ENCODE measurements at places on chromosomes 2 and 18.

DNA sequence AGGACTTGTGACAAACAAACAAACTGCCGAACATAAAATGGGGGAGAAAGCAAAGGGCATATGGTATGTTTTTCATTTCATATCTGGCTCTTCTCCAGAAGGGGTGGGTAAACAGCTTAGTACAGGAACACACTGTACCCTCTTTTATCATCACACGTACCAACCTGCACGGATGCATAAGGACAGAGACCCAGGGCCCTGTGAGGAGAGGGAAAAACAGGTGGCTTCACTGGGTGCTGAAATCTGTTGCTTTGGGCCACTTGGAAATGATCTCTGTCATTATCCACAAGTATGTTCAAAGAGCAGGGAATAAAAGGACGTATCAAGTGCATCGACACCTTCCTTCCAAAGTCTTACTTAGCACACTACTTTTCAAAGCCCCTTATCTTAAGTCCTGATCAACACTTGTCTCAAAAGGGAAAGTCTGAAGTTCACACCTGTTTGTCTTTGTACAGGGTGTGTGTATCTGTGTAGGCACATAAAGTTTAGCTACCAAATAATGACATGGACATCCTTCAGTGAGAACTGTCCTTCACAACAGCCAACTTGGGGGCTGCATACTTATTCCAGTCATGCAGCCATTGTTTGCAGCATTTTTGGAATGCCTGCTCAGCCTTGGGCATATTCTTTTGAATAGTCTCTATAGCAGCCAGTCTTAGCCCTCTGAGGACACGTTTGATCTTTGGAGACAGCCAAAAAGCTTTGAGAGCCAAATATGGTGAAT, 60.6 kb downstream of the IRS1 start:
- DNase-seq, result no peak

- no peak for DNase-seq
Measured at GRCh38 chr2:88226754-88227153, 56.6 kb downstream of the THNSL2 start.

GRCh38 chr2:1740716-1741589, 3.4 kb downstream of the PXDN start:
- DNase-seq, result peak; percentile 42

DNA sequence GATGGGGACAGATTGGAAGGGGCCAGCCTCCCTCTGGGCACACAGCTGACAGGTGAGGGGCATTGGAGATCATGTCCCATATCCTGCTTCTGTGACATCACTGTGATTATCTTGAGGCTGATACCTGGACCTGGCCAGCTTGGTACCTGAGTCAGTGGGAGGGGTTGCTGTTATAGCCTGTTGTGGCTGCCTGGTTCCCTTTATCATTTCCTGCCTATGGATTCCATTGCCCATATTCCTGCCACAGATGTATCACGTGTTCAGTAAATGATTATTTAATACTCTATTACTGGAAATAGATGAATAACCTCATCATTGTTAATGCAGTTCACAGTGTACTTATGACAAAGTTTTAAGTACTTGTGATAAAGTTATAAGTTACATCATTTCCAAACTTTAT, 7.8 kb upstream of the SCYGR1 start:
- DNase-seq, result no peak

DNA sequence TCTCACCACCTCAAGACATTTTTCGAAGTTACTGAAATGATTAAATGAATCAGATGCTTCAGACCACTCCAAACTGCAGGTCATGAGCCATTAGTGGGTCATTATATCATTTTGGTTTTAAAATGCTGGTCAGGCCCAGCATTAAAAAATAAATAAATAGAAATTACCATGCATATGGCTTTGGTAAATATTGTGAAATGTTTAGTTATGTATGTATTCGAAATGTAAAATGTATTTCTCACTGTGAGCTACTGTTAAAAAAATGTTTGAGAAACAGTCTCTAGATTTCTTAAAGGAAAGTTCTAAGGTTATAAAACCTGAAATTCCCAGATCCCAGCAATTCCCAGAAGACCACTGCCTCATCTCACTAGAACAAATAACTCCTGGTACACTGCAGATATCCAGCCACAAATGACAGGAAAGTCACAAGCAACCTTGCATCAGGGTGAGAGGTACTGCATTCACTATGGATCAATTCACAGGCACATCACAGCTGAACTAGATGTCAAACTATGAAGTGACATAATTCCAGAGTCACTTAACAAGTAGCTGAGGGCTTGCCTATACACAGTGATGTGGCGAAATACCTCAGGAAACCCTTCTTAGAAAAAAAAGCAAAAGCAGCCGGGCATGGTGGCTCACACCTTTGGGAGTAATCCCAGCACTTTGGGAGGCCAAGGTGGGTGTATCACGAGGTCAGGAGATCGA, 46.6 kb downstream of the FAM228A start:
- DNase-seq, result no peak

All from femur (tissue), 1 donor.